OCI-LY7 (cell line): ENCODE measurements at places on chromosomes 3 and 15. TPM values are rescaled to one million over a fixed set of nuclear protein-coding genes. Genes with fewer than 3 reads are reported as not detected.

DNA sequence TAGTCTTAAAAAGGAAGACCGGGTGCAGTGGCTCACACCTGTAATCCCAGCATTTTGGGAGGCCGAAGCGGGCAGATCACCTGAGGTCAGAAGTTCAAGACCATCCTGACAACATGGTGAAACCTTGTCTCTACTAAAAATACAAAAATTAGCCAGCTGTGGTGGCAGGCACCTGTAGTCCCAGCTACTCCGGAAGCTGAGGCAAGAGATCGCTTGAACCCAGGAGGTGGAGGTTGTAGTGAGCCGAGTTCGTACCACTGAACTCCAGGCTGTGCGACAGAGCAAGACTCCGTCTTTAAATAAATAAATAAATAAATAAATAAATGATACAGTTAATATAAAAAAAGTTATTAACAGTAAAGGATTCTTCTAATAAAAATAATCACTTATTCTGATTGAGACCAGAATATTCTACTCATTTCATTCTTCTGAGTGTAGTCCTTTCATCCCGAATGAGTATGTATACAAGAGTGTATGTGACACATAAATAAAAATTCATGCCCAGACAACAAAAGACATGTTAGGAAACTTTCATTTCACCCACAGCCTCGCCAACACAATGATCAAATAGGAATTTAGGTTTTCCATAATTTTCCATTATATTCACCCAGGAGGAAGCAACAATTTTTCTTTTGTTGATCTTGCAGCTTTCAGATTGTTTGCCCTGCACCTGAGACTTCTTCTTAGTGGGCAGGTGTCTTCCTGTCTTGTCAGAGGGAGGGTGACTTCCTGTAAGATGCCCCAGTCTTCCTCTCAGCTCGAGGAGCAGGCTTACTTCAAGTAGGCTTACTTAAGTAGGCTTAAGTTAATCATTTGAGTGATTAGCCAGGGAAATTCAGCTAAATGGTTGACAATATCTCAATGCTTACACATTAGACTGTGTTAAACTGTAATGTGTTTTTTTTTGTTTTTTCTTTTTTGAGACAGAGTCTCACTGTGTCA lies 7.8 kb upstream of the NUP210 start:
- DNase-seq, result peak; percentile 89

DNA sequence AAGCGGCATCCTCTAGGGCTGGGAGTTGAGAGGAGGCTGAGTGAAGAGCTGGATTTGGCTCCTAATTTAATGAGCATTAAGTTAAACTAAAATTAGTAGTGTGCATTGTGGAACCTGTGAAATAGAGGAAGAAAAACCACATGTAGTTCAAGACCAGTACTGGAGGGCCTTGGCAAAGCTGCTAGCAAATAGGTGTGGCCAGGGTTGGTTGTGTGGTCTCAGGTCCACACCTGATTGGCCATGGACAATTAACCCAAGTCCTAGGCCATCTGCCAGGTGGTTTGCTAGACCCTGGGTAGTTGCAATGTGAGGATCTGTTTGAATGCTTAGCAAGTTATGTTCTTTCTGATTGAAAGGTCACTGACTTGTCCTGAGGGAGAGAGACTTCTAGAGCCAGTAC lies 275.5 kb downstream of the PDCD6IP start:
- DNase-seq, result peak; percentile 45

DNA sequence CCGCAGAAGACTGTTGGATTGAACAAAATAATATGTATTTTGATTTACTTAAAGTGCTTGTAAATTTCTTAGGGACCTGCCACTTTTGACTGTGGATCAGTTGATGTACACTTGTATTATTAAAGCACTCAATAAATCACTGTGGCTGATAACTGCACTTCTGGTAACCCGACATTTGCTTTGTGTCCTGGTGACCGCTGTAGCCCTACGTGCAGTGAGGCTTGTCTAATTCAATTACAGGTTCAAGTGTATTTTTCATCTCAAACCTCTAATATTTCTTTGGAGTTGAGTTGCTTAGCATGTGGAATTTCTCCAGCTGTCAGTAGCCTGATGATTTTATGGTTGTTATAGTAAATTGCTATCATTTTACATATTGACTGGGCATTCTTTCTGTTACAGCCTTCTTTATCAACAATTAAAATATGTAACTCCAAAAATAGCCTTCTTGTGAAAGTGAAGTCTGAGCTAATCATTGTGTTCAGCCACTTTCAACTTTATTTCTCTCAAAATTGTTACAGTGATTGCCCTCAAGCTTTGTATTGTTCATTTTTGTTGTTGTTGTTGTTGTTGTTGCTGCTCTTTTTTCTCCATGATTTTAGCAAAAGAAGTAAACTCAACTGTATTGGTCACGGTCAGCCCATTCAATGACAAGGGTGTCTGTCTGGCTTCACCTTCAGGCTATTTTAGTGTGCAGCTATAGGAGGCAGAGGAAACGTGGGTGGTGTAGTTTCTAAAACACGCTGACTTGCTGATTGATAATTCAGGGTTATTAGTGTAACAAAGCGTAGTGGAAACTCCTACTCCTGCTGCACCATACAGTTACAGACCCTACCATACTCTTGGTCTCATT lies 215.1 kb upstream of the UBE2E1 start:
- DNase-seq, result peak; percentile 60

Gene BCL2A1
- 2.3 and 4.5 TPM in 2 replicates for total RNA-seq

DNA sequence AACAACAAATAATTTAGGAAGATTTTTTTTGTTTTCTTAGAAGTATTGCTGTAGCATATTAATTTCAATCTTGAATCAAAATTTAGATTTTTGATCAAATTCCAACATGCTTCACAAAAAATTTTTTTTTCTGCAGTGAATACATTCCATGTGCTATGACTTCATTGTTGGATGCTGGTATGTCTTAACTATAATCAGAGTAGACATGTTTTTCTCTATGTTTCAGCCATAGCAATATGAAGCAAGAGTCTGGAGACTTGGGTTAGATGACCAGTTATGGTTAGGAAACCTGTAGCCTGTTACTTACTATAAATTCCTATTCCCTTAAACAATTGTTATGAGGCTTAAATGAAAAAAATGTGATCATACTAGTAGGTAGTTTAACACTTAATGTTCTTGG lies 176.1 kb upstream of the CHL1 start:
- no peak for DNase-seq

GRCh38 chr3:117681619-117682018 lies 972.0 kb downstream of the TUSC7 start:
- no peak for DNase-seq

GRCh38 chr3:158809642-158810041 lies 7.8 kb downstream of the MFSD1 start:
- no peak for DNase-seq

DNA sequence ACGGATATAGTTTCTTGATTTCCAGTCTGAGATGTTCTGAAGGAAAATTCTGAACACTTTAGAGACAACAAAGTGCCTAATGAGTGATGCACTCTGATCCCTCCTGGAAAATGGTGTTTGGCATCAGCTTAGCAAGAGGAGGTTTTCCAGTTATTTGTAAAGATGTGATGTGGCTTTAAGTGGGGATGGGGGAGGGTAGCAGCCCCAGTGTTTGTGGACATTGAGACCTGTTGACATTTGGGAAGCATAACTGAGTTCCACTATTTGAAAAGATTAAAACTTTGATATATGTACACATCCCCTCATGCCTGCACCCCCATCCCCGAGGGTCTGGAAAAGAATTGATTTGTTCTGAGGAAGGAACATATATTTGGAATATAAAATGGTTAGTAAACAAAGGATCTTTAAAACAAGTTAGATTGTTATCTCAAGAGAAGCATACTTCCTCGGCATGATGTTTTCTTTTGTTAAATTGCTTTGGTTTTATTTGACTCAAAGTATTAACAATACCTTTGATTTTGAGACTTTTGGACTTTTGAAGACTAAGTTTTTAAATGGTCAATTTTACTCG lies 6.5 kb downstream of the IGF1R start:
- no peak for DNase-seq

Gene GASK1A
- not detected in 2 replicates for total RNA-seq

- no peak for DNase-seq
These were observed 22.8 kb upstream of the LRRC34 start for GRCh38 chr3:169835533-169835932.

DNA sequence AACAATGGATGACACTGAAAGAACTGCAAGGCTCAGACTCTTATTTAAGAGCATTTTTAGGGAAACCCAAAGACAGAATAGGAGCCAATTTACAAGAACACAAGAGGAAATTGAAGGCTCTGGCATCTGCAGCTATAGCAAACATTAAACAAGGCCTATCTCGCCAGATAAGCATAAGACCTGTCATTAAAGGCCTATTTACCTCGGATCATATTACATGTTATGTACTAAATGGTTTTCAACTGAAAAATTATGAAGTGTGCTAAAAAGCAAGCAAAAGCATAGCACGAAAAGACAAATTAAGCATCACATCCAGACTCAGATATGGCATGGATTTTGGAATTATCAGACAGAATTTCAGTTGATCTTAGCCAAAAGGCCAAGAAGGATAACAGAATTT lies 617.1 kb downstream of the SQOR start:
- no peak for DNase-seq

DNA sequence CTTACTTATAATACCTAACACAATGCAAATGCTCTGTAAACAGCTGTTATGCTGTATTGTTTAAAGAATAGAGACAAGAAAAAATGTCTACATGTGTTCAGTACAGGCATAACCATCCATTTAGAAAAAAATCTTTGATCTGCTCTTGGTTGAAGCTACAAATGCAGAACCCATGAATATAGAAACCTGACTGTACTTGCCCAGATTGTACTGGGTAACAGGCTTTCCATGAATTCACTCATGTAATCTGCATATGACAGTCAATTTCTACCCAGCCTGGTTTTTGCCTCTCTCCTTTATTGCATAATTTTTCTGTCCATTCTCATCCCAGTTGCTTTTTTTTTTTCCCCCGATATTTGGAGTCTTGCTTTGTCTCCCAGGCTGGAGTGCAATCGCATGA lies 62.6 kb upstream of the ETV5 start:
- DNase-seq, result no peak

Gene POPDC2
- total RNA-seq, result 0.96 and 1.3 TPM in 2 replicates

DNA sequence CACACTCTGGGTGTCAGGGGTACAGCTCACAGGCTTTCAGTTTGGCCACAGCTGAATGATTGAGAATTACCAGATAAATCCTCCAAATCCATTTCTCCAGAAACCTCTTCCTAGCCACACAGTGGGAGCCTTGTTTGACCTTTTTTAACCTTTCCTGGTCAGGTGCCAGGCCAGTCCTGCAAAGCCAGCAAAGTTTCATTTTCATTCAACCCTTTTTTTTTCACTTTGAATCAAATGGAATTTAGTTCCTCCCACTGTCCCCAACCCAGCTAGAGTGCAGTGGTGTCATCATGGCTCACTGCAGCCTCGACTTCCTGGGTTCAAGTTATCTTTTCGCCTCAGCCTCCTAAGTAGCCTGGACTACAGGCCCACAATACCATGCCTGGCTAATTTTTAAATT lies 67.8 kb downstream of the NSUN3 start:
- DNase-seq, result no peak

Gene PRKCD
- 91.6 and 108 TPM in 2 replicates for total RNA-seq

DNA sequence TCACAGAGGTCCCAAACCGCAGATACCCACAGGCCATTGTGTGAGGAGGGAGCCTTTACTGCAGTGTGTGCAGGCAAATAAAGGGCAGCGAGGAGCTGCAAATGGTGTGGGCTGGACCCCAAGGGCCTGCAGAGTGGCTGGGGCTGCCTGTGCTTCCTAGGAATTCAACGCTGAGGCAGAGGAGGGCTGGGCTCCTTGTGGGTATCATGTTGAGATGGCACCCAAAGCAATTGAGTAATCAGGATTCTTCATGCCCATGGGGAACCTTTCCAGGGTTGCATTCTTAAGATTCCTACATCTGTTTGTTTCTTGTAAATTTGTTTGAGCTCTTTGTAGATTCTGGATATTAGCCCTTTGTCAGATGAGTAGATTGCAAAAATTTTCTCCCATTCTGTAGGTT lies 85.4 kb upstream of the LIPC start:
- no peak for DNase-seq

DNA sequence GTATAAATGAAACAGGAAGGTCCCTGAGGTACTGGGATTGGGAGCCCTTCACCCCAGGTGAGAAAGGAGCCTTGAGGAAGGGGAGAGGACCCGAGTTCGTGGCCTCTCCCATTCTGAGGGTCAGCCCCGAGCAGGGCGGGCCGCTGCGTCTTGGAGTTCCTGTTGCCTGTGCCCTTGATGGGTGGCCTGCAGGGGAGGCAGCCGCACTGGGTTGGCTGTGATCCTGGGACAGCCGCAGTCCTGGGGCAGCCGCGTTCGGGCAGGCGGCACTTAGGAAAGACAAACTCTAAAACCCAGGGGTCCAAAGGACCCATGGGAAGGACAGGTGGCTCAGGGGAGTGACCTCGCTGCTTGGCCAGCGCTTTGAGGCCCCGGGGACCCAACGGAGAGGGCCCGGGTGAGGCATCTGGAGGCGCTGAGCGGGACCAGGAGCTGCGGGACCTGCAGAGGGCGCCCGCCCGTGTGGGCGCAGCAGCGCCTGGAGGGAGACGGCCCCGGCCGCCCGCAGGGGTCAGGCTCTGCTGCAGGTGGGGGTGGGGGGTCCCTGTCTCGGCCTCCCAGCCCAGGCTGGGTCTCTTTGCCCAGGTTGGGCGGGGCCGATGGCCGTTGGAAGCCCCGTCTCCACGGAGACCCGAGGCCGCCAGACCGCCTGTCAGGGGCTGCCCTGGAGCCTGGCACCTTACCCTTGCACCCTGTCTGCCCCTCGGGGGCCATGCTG lies 65.1 kb downstream of the HMCES start:
- peak; percentile 24 for DNase-seq

DNA sequence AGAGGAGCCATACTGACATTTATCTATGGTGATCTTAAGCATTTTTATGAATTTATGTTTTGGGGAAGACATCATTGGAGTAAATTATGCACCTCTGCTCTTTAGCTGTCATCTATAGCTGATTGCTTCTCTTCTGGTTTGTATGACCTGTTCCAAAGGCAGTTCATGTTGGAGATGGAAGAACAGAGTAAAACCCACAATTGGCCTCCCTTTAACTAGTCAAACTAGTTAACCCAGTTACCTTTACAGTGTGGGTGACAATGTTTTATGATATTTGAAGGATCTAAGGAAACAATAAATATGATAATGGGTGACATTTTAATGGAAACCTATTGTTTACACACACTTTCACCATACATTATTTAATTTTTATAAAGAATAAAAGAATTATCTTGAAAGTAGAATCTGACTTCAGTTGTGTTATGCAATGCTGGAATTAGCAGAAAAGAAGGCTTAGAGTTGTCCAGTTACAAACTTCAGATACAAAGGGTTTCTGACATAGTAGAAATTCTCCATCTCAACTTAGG lies 263.5 kb downstream of the NFKBIZ start:
- DNase-seq, result no peak

DNA sequence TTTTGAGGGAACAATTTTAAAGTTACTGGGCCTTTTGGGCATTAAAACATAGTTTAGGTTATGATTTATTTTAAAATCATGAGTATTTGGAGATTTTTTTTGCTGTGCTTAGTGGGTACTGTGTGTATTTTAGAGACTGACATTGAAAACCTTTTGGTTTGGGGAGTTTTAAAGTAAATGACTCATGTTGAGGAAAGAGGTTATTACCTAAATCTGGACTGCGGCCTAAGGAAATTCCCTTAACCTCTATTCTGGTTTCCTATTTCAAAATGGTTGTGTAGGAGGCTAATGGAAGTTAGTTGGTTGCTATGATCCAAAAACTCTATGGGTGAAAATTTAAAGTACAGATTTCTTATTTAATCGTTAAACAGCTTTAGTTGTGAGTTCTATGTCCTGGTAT lies 57.3 kb upstream of the DPH6 start:
- DNase-seq, result no peak

- DNase-seq, result no peak
These were observed 230.3 kb upstream of the TBL1XR1 start for GRCh38 chr3:177427540-177427939.

GRCh38 chr15:82952158-82953081 lies at the start of gene HOMER2:
HOMER2 (minus strand) TSS chr15:82952720; CDS start chr15:82952535, 185 bp downstream.
- no peak for DNase-seq

Gene KLHL6
- 169 and 191 TPM in 2 replicates for total RNA-seq
